ENCODE measurements at places on chromosomes 3 and 15. TPM values are rescaled to one million over a fixed set of nuclear protein-coding genes. Genes with fewer than 3 reads are reported as not detected.

DNA sequence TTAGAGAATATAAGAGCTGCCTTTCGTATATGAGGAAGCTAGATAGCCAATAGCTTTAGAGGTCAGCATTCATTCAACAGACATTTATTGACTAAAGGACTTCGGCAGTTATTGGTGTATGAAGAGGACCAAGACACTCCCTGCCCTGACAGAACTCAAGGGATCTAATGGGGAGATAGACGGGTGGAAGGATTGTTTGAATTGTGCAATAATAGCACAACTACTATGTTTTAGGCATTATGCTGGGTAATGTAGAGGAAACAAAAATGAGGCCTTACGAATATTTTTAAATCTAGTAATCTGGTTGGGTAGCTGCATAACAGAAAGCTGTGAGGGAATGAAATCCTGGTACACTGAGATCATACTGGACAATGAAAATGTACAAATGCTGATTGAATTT lies 5.0 kb downstream of the LRCH3 start:
- no peak for DNase-seq

DNA sequence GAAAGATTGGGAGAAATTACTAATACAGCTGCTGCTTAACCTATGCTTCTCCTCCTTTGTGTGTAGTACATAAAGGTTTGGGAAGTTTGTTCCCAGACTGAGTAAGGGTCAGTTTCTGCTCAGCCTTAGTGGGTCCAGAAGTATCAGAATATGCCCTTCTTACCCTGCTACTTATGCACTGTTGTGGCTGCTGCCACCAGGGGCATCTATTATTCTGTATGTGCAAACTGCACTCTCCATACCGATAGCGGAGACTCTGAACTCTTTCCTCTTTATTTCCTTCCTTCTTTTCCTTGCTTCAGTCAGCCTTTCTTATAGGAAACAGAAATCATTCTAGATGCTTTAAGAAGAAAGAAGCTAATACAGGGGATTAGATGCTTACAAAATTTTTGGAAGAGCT lies 4.0 kb downstream of the NEDD4 start:
- DNase-seq, result no peak

DNA sequence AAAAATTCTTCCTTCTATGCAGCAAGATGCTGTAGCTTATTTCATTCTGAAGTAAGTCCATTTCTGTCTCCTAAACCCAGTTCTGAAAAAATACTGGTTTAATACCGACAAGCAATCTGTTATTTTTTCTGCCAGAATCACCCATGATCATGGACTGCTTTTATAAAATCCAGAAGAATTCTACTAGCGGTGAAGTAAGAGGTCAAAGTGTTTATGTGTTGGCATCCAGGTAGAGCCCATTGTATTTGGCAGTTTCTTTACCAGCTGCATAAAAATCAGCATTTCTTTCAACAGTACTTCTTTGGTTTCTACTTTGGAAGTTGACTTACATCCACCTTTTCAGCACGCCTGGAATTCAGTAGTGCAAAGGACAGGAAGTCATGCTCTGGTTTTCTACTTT lies 484.8 kb downstream of the NAALADL2 start:
- DNase-seq, result no peak

Gene SCG5
- polyA plus RNA-seq, result 12.2 TPM

- DNase-seq, result no peak
These were observed 61.0 kb downstream of the BFSP2 start for GRCh38 chr3:133460809-133461208.

Gene LEKR1
- 0.31 TPM for polyA plus RNA-seq

Gene CELF6
- polyA plus RNA-seq, result 1.3 TPM
